Activated naive CD8-positive, alpha-beta T cell treated with anti-CD3 and anti-CD28 coated beads, Interleukin-2, amount 10 ng/mL, durations not matched to agents 7 days and 5 days (primary cell): ENCODE measurements at places on chromosomes 4 and X. TPM values are rescaled to one million over a fixed set of nuclear protein-coding genes. Genes with fewer than 3 reads are reported as not detected.

- H3K27me3 ChIP-seq, result peaks cover 9% of the 10 kb centered on the region
- H3K27ac ChIP-seq, result no peak overlapping the region
- H3K4me3 ChIP-seq, result no peak overlapping the region
- H3K36me3 ChIP-seq, result no peaks in the 10 kb centered on the region
- DNase-seq, result no peak
- H3K4me1 ChIP-seq, result no peaks in the 10 kb centered on the region
These were observed 83.3 kb downstream of the C4orf33 start for GRCh38 chr4:129179276-129179675.

DNA sequence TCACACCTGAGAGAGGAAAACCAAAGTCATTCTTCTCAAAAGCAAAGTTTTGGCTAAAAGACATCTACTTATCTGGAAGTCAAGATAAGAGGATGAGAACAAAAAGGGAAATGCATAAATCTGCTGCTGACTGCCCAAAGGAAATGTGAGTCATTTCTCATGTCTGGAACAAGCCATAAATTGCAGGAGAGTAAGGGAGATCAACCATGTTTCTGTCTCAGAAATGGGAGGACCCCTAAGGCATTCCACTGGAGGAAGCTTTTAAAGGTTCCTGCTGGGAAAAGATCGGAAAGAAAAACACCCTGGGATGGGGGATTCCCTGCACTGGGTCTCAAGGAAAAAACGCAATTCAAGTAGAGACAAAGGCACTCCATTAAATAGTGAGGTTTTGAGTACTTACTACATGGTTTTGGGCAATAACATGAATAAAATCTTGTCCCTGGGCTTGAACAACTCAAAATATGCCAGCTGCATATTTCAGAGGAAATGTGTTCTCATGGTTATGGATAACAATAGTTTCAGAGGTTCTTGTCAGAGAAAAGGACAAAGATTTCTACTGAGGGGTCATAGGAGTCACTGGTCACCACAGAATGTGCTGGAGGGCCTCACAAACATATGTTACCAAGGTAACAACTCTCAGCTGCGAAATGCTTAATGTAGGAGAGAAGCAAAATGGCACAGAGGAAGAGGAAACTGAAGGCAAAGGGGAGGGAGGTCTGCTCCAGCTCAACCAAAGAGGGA lies 19.3 kb downstream of the GPR143 start:
- DNase-seq, result no peak
- peak overlapping the region; percentile 49 for H3K27ac ChIP-seq
- peaks cover 10% of the 10 kb centered on the region for H3K36me3 ChIP-seq
- H3K4me1 ChIP-seq, result peaks cover 12% of the 10 kb centered on the region

GRCh38 chrX:57270980-57271379 lies 15.5 kb upstream of the FAAH2 start:
- no peak for DNase-seq
- no peaks in the 10 kb centered on the region for H3K36me3 ChIP-seq
- no peaks in the 10 kb centered on the region for H3K4me1 ChIP-seq
- no peak overlapping the region for H3K27ac ChIP-seq
- H3K4me3 ChIP-seq, result no peak overlapping the region
- H3K27me3 ChIP-seq, result no peaks in the 10 kb centered on the region

GRCh38 chrX:43469391-43470054 lies 186.6 kb upstream of the MAOA start:
- H3K4me3 ChIP-seq, result no peak overlapping the region
- H3K36me3 ChIP-seq, result no peaks in the 10 kb centered on the region
- no peaks in the 10 kb centered on the region for H3K27me3 ChIP-seq
- H3K27ac ChIP-seq, result no peak overlapping the region
- H3K4me1 ChIP-seq, result peaks cover 3% of the 10 kb centered on the region

DNA sequence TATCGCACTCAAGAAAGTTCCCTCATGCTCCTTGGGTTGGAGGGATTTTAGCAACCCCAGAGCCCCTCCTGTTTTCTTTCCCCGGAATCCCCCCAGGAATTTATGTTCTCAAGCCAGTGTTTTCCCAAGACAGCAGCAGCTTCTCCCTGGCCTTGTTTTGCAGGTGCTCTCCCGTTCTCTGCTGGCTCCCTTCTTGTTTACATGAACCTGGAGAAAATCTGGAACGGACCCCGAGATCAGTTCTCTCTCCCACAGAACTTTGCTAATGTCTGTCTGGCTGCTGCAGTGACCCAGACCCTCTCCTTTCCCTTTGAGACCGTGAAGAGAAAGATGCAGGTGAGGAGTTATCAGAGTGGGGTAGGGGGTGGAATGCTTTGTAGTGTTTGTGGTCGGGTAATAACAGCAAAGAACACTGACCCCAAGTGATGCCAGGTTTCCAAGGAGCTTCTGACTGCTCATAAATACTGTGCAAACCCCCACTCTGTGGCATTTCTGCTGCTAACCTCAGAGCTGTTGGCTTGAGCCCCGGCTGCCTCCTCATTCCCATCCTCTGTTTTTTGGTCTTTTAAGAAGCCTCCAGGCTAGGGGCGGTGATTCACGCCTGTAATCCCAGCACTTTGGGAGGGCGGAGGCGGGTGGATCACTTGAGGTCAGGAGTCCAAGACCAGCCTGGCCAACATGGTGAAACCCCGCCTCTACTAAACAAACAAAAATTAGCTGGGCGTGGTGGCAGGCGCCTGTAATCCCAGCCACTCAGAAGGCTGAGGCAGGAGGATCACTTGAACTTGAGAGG lies 11.1 kb downstream of the SLC25A43 start:
- H3K27ac ChIP-seq, result no peak overlapping the region
- H3K4me3 ChIP-seq, result no peak overlapping the region
- DNase-seq, result no peak
- no peaks in the 10 kb centered on the region for H3K27me3 ChIP-seq
- H3K36me3 ChIP-seq, result peaks cover 11% of the 10 kb centered on the region

SPATA18 gene
- 0.09 TPM for total RNA-seq
